Esophagus mucosa (tissue), 1 donor: ENCODE measurements at places on chromosomes 7 and 10. TPM values are rescaled to one million over a fixed set of nuclear protein-coding genes. Genes with fewer than 3 reads are reported as not detected.

SLC18A3 gene
- total RNA-seq, result not detected

UPK3B gene
- total RNA-seq, result 9.6 TPM

SYT15B gene
- total RNA-seq, result 0.88 TPM

OLAH gene
- total RNA-seq, result 11.7 TPM

UCMA gene
- not detected for total RNA-seq

GNAT3 gene
- not detected for total RNA-seq

FOXI2 gene
- total RNA-seq, result 0.32 TPM

LIPM gene
- not detected for total RNA-seq

HSPB1 gene
- total RNA-seq, result 4,957 TPM

VAX1 gene
- 0.12 TPM for total RNA-seq

RBAK gene
- total RNA-seq, result 9.9 TPM
